ENCODE measurements at places on chromosomes 1 and 21.
A peak's percentile ranks its signal among the peaks of the same experiment; 100 is the strongest.

- DNase-seq: no peak
Observed at GRCh38 chr1:20429296-20429695, 56.7 kb downstream of the CAMK2N1 start.

GRCh38 chr1:12052997-12053686 lies 10.0 kb upstream of the TNFRSF8 start:
- no peak for DNase-seq

- DNase-seq: no peak
Observed at GRCh38 chr1:156195853-156196252, 1.9 kb downstream of the SLC25A44 start.

GRCh38 chr1:32335535-32335789 lies 571 bp downstream of the MARCKSL1 start:
- DNase-seq: no peak

- DNase-seq: peak; percentile 46
Observed at GRCh38 chr1:2529784-2530512, at the start of gene HES5. TSS of gene HES5 (minus strand) at chr1:2530263. CDS start at chr1:2530164, 99 bp downstream.

DNA sequence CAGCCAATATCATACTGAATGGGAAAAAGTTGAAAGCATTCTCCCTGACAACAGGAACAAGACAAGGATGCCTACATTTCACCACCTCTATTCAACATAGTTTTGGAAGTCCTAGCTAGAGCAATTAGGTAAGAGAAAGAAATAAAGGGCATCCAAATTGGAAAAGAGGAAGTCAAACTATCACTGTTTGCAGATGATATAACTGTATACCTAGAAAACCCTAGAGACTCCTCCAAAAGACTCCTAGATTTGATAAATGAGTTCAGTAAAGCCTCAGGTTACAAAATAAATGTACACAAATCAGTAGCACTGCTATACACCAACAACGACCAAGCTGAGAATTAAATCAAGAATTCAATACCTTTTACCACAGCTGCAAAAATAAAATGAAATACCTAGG lies 171.3 kb upstream of the HP1BP3 start:
- DNase-seq: no peak

- no peak for DNase-seq
Observed at GRCh38 chr1:174160109-174160473, 771 bp downstream of the RABGAP1L start.

All from DMS153 (cell line).